Stimulated activated CD4-positive, alpha-beta T cell treated with anti-CD3 and anti-CD28 coated beads, TNF-alpha, amount 100 ng/mL, for 4 hours (primary cell): ENCODE measurements at places on chromosomes 12 and 14.

- no peak for DNase-seq
Measured at GRCh38 chr12:1881301-1881700, 37.2 kb downstream of the CACNA2D4 start.

DNA sequence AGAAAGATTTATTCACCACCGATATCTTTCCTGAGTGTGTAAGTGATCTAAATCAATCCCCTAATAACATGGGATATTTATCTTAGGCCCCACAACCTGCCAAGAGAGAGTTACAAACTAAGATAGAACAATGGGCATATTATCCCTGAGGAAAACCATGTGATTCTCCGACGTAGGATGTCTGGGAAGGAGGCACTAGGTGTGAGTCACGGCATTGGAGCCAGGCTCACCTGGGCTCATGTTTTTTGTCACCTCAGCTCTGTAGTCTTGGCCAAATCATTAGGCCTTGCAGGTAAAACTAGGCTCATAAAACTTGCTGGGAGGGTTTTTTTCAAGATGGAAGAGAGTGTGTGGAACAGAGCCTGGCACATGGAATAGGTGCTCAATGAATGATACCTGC lies 129.7 kb upstream of the PLEKHG7 start:
- DNase-seq: no peak

- DNase-seq: no peak
Measured at GRCh38 chr12:89183985-89184435, 168.3 kb downstream of the DUSP6 start.

GRCh38 chr12:66409195-66409871 lies 107.0 kb downstream of the HELB start:
- DNase-seq: no peak

GRCh38 chr12:2018391-2018790 lies 14.1 kb upstream of the DCP1B start:
- no peak for DNase-seq

DNA sequence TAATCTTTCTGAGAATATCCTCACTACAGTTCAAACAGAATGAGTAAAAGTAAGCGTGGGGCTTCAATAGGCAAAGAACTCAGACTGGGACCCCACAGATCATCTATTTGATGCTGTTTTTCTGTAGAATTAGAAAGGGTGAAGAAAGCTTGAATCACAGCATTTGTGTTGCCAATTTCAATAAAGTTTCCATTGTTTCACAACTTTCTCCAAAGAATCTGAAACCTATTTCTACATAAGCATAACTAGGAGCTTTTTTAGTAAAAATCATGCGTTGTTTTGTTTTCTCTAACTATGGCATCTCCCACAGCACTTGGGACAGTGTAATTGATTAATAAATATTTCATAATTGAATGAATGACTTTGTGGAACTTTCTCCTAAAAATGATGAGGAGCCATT lies 16.7 kb upstream of the NEDD1 start:
- no peak for DNase-seq

GRCh38 chr12:41473441-41473840 lies 285.3 kb downstream of the PDZRN4 start:
- DNase-seq: no peak

DNA sequence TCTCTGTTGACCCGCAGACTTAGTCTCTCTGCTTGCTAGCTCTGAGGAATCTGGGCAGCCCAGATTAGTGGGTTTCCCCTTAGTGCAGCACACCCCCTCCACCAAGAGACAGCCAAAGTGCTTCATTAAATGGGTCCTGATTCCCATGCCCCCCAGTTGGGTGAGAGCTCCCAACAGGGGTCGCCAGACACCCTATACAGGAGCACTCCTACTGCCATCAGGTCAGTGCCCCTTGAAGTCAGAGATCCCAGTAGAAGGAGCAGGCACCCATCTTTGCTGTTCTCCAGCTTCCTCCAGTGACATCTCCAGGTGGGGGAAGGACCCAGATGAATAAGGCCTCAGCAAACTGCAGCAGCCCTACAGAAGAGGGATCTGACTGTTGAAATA lies 36.7 kb upstream of the C14orf132 start:
- DNase-seq: no peak

- DNase-seq: no peak
Measured at GRCh38 chr12:116689979-116690744, 47.7 kb downstream of the SPRING1 start.

DNA sequence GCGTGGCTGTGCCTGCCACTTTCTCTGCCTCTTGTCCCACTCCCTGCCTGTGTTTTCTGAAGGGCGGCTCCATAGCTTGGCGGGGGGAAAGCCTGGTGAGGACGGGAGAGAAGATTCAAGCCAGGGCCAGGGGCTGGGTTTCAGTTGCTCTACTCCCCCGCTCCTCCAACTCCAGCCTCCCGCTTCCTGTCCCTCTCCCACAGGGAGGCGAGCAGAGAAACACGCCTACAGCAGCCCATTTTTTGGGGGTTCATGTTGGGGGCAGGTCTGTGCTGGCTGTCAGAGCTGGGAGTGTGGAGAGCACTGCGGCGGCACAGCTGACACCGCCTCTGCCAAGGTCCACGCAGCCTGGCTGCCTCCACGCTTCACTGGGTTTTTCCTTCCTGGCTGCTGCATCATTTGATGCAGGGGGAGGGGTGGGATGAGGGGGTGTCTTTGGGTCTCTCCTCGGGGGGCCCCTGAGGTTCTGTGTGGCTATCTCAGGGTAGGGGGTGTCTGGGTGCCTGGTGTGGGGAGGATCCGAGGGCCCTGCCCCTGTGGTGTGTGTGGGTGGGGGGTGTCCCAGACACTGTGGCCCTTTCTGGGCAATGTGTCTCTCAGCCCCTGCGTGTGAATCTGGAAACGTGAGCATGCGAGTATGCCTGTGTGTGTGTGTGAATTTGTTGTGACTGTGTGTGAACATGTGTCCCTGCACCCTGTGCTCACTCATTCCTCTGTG lies 10.7 kb upstream of the KRT80 start:
- DNase-seq: no peak

GRCh38 chr12:93802293-93802692 lies 125.1 kb downstream of the CRADD start:
- DNase-seq: no peak

- no peak for DNase-seq
Measured at GRCh38 chr12:108356835-108357806, 18.0 kb upstream of the CMKLR1 start.

DNA sequence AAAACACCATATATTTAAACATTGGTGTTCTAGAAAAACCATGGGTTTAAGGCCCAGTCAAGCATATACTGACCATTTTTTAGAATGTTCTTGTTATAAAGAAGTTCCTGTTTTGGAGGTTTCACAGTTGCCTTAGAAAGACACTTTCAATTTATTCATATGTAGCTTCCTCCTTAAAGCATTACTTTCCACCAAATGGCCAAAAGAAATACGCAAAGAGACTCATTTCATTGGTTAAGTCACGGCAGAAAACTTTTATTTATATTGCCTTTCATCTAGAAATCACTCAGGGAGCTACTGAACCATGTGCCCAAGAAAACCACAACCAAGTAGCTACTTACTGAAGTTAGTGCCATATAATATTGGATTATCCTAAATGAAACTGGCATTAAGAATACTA lies 40.0 kb downstream of the MYBPC1 start:
- no peak for DNase-seq

GRCh38 chr14:87203346-87203745 lies 789.6 kb downstream of the GALC start:
- no peak for DNase-seq

GRCh38 chr12:5345534-5345933 lies 86.4 kb upstream of the NTF3 start:
- DNase-seq: no peak

DNA sequence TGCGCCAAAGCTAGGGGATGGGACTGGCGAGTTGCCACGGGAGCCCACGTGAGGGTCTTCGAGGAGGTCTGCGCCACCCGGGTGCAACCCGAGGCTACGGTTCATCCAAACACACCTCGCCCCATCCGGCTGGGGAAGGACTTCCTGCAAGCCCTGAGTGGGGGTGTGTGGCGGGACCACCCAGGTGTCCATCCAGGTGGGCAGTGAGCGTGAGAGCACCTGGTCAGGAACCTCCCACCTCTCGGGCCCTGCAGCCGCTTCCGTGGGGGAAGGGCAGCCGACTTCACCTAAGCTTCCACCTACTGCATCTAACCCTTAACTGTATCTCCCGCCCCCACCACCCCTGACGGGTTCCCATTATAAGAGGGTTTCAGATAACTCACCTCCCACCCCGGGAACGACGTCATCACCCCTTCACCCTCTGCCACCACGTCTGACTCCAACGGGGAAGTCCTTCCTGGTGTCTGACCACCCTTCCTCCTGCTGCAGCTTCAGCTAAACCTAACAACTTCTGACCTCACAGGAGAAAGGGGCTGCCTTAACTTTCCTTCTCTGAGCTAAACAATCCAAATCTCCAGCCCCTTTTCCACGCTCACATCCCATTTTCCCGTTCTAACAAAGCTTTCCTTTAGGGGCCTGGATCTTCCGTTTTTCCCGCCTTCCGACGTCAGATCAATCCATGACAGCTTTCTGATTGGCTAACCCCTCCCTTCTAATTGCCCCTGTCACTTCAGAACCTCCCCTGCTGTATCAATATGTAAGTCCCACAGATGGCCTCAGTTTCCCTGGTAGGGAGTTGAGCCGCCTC lies 27.4 kb upstream of the SMUG1 start:
- peak; percentile 51 for DNase-seq

DNA sequence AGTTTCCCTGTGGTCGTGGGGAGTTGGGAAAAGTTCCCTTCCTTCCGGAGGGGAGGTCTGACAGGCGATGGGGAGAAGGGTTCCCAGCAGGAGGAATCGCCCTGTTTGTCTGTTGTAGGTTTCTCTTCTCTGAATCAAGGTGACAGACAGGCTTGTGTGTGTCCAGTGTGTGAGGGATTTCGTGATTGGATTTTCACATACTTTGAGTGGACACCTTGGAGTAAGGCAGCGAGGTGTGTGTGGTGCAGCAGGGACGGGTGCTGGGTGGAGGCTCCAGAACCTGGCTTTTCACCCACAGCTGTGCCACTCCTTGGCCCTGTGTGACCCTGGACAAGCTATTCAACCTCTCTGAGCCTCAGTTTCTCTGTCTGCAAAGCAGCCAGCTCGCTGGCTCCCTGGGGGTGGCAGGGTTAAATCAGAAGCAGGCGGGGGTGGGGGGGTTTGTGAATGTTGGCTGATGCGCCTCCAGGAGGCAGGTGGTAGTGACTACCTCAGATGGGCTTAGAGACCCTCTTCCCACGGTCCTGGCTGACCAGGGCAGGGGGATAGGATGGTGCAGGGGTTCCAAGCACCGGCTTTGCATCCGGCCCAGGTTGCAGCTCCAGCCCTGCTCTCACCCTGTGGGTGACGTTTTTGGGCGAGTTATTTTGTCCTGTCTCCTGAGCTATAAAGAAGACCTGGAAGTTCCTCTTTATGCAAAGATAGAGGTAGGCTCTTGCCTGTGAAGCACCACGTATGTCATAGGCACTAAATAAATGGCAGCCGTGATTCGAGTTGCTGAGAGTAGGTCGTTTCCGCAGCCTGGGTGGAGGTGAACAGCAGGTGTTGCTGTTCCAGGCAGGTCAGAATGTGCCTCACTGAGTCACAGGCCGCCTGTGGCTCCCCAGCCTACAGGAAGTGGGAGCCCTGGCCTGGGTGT lies 679 bp downstream of the BDKRB2 start:
- no peak for DNase-seq

GRCh38 chr12:46667551-46667950 lies 158.2 kb downstream of the SLC38A4 start:
- no peak for DNase-seq

GRCh38 chr12:119153477-119154434 lies 25.0 kb upstream of the HSPB8 start:
- DNase-seq: no peak

DNA sequence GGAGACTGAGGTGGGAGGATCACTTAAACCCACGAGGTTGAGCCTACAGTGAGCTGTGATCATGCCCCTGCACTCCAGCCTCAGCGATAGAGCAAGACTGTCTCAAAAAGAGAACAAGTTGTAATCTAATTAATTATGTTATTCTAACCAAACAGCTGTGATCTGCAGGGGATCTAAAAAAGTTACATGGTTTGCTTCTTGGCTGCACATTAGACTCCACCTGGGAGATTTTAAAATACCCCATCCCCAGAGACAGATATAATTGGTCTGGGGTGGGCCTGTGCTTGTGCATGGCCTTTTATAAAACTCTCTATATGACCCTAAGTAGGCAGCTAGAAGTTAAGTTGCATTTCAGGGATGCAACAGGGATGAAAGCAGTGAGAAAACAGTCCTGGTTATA lies 76.7 kb downstream of the SCAF11 start:
- DNase-seq: no peak

DNA sequence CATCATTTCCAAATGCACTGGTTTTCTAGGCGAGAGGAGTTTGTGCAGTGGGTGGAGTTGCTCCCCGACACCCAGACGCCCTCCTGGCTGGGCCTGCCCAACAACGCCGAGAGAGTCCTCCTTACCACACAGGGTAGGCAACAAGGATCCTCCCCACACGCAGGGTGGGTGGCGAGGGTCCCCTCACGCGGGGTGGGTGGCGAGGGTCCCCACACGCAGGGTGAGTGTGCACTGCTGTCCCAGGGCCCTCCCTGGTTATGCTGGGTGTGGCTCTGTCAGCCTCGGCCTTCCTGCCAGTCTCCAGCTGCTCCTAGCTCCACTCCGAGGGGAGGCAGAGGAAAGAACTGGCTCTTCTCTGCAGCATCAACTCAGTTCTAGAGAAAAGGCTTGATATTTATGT lies 42.3 kb downstream of the HSP90AA1 start:
- DNase-seq: no peak

DNA sequence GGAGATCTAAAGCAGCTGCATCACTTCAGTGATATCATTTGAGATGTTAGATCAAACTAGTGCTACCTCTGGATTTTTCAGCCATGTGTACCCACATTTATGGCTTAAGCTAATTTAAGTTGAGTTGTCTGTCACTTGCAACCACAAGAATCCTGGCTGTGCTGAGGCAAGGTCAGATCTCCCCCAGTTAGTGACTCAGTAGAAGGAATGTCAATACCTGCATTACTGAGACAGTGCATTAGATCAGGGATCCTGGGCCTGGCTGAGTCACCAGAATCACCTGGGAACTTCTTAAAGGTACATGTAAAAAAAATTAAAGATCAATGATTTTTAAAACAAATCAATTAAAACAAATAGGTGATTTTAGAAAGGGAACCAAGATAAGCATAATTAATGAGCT lies 84.6 kb upstream of the GRIN2B start:
- DNase-seq: no peak

- no peak for DNase-seq
Measured at GRCh38 chr12:75717902-75718301, 206.5 kb upstream of the KRR1 start.

- DNase-seq: no peak
Measured at GRCh38 chr12:63208956-63209355, 58.0 kb upstream of the AVPR1A start.

GRCh38 chr12:1206118-1206734 lies 215.2 kb downstream of the ERC1 start:
- no peak for DNase-seq

GRCh38 chr12:125314051-125314755 lies 249.0 kb downstream of the AACS start:
- no peak for DNase-seq

- no peak for DNase-seq
Measured at GRCh38 chr12:99311373-99311772, 336.2 kb upstream of the GARIN6 start.

GRCh38 chr12:5243014-5243413 lies 188.9 kb upstream of the NTF3 start:
- DNase-seq: no peak
